ENCODE measurements at places on chromosomes 12 and 14.

GRCh38 chr14:52018252-52018651, 28.9 kb downstream of the RTRAF start:
- H3K27me3 ChIP-seq, result no peaks in the 10 kb centered on the region
- H3K36me3 ChIP-seq, result no peaks in the 10 kb centered on the region
- no peak for DNase-seq
- no peaks in the 10 kb centered on the region for H3K4me1 ChIP-seq

- no peak for DNase-seq
- H3K4me3 ChIP-seq, result no peak overlapping the region
Observed at GRCh38 chr12:79557690-79558315, 133.0 kb downstream of the PAWR start.

- no peaks in the 10 kb centered on the region for H3K27me3 ChIP-seq
- H3K27ac ChIP-seq, result no peak overlapping the region
- H3K36me3 ChIP-seq, result no peaks in the 10 kb centered on the region
- DNase-seq, result no peak
Observed at GRCh38 chr14:62778852-62779251, 266.4 kb downstream of the KCNH5 start.

DNA sequence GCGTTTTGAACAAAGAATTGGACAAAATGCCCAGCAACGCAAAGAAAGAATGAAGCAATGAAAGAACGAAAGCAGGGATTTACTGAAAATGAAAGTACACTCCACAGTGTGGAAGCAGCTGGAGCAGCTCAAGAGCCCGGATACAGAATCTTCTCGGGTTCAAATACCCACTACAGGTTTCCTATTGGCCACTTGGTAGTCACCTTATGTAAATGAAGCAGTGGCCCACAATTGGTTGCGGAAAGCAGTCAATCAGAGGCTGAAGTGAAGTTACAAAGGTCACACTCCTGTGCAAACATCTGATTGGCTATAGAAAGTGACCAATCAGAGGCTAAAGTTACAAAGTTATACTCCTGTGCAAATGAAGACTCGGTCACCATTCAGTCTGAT, 15.0 kb upstream of the PPP1R13B start:
- no peaks in the 10 kb centered on the region for H3K36me3 ChIP-seq
- H3K27ac ChIP-seq, result no peak overlapping the region
- no peaks in the 10 kb centered on the region for H3K4me1 ChIP-seq

Measured in tibial artery (tissue), 4 donors.